ENCODE measurements at places on chromosomes 5 and 9.

GRCh38 chr9:114666851-114667250 lies 9.2 kb upstream of the TEX53 start:
- no peak for DNase-seq

- DNase-seq = no peak
These were observed 24.9 kb upstream of the ANXA6 start for GRCh38 chr5:151182524-151182900.

DNA sequence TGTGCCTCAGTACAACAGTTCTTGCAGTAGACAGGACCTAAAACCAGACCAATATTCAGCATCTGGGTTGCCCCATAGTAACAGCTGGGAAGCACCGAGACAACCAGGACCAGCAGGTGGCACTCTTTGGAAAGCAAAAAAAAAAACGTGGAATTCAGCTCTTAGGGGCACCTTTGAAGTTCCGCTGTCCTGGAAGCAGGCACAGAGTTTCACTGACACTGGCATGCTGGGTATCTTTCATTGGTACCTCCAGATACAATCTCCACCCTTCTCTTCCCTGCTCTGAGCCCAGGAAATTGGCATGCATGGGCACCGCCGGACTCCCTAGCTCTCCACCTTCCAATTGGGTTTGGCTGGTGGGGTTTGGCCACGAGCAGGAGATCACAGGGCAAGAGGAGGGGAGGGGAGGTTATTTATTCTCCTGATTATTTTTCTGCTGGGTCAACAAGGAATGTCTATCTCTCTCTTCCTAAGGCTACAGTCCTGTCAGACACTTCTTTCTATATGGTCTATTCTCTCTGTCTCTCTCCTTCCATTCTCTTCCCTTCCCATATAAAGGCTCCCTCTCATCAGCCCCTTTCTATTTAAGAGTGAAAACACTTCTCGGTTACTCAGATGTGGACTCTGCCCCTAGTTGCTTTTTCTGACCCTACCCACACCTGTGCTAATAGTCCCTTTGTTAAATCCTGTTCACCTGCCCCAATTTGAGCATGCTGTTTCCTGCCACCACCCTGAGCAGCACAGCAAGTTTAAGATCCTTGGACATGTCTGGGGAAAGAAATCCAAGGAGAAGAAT lies 1.9 kb upstream of the IDNK start:
- DNase-seq = peak; percentile 38

- DNase-seq = no peak
These were observed 24.5 kb downstream of the CAVIN4 start for GRCh38 chr9:100602342-100602801.

DNA sequence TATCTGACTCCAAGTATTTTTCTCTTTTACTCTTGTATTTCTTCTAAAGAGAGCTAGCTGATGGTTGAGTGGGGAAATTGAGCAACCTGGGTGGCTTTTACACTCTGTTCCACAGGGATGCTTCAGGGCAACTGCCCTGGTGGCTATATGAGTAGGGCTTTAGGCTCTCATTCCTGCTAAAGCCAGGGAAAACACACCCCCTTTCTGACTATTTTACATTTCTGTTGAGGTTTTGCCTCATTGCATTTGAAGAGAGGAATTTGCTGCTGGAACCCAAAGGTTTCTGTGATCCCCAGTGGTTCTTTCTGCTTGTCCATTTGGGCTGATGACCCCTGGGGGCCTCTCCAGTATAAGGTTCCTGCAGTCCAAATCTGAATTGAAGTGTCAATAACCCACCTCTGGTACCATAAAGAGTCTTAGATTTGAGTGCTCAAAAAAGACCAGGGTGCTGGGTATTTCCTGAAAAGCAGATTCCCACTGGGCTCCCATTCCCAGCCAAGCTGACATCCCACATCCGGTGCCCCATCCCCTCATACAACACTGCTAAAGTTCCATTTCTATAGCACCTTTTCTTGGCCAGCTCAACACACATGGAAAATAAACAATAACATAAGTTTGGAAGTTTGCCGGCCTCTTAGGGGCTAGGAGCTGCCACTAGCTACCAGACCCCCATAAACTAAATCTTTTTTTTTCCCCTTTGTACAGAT lies 59.5 kb downstream of the PAPPA start:
- no peak for DNase-seq

DNA sequence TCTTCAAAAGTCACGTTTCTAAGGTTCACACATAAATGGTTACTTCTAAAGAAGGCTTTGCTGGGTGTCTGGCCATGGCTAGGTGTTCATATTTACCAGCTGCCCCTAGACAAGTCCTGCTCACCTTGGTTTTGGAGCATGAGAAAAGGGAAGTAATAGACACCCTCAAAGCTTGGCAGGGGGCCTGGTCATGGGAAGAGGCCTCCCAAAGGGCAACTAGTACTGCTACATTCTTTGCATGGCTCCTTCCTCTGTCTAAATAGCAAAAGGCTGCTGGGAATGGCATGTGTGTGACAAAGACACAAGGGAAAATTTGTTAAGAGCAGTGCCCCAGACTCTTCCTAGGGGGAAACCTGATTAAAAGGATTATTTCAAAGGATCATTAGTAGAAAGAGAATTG lies 93.4 kb downstream of the NRG2 start:
- DNase-seq = no peak

DNA sequence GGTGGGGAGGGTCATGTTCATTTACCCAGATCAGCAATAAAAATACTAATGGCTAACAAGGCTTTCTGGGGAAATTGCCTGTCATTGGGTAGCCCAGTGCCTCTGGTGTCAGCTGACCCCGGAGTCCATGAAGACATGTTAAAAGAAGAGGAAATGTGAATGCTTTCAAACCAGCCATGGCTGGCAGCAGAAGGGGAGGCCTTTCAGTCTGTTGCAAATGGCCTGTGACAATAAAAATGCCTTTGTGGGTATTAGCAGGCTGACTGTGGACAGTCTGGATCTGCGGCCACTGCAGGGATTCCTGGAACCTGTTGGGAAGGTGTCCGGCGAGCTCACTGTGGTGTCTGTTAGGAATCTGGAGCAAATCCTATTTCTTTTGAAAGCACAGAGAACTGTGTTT lies 7.5 kb downstream of the ABL1 start:
- DNase-seq = no peak

GRCh38 chr5:90585337-90585986 lies 26.9 kb downstream of the ADGRV1 start:
- DNase-seq = no peak

- no peak for DNase-seq
These were observed 546.5 kb downstream of the PDE4D start for GRCh38 chr5:59346982-59347381.

DNA sequence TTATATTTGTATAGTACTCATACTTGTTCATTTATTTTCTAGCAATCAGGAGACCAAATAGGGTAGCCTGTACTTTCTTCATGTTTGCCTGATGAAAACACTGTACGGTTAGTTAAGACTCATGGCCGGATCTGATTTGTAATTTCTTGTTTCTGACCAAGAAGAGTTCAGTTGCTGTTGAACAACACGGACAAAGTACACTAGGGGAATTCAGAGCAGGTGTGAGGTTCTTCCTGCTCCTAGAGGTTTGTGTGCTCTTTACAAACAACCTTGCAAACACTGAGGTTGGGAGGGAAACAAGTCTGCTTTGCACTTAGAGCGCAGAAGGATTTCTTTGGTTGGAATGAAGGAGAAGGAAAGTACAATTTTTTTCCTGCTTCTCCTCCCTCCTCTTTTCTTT lies 69.7 kb downstream of the TRIO start:
- no peak for DNase-seq

GRCh38 chr9:131386281-131386680 lies 7.6 kb upstream of the PRRC2B start:
- DNase-seq = no peak

GRCh38 chr5:15092801-15093200 lies 221.2 kb upstream of the ANKH start:
- no peak for DNase-seq

GRCh38 chr5:22352493-22352892 lies 500.7 kb downstream of the CDH12 start:
- DNase-seq = no peak

GRCh38 chr5:53826504-53826903 lies 266.1 kb downstream of the NDUFS4 start:
- no peak for DNase-seq

- no peak for DNase-seq
These were observed 77.3 kb upstream of the PLCXD3 start for GRCh38 chr5:41587668-41588067.

GRCh38 chr5:126443374-126443851 lies 20.2 kb downstream of the GRAMD2B start:
- DNase-seq = no peak

DNA sequence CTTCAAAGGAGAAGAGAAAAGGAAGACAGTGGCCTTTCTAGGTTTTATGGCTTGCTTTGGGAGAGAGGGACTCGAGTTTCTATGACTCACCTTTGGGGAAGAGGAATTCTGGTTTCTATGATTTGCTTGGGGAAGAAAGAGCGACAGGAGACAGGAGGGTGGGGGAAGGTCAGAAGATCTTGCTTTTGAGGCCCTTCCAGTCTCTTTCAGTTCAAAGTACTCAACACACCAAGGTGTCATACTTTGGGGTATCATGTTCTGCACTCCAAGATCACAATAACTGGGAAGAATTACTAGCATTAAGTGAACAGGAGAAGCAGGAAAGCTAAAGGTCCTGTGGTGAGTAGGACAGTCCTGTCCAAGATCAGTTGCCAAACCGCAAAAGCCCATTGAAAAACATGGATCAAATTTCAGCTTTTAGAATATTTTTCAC lies 324.5 kb downstream of the ARHGEF28 start:
- no peak for DNase-seq

- DNase-seq = no peak
These were observed 52.3 kb downstream of the KIF24 start for GRCh38 chr9:34276772-34277171.

DNA sequence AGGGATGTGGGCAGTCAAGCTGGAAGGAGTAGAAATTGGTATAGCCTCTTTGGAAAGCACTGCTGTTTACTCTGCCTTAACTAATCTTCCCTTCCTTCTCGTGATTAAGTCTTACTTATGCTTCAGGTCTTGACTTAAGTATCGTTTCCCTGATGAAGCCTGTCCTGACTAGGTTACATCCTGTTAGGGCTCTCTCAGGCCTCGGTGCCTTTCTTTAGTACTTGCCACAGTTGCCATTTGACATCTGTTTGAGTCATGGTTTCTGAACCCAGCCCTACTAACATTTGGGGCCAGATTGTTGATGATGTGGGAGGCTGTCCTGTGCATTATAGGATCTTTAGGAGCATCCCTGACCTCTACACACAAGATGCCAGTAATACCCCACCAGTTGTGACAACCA lies 94.4 kb downstream of the GAPVD1 start:
- no peak for DNase-seq

DNA sequence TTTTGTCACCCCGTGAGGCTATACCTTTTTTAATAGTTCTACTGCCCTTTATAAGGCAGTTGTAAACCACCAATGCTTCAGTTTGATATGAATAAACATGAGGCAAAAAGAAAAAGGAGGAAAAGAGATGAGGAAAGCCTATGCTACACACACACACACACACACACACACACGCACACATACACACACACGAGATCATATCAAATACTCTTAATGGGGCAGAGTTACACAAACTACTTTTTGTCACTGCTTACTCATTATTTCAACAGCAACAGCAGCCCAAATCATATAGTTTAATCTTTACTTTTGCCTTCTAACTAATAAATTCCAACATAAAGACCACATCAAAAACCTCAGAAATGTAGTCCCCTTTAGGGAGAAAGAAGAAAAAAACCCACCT lies 116.8 kb upstream of the PAM start:
- no peak for DNase-seq

GRCh38 chr9:19440823-19441580 lies 32.2 kb downstream of the ACER2 start:
- DNase-seq = no peak

DNA sequence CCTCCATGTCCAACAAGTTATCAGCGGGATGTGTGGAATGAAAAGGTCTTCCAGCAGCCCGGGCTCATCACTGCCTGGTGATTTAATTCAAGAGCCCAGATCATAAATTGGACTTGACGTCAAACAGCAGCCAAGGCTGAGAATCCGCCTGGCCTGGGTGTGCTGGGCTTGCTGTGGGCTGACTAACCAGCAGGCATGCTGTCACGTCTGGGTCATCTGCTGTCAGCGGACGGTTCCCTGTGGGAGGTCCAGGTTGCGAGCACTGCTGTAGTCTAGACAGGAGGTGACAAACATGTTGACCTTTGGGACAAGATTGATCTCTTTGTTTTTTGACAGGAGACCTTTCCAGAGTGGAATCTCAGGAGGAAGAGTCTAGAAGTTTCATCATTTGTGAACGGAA lies 289.7 kb downstream of the OSTF1 start:
- DNase-seq = no peak

- no peak for DNase-seq
These were observed 196.1 kb downstream of the GAS1 start for GRCh38 chr9:86751207-86751606.

DNA sequence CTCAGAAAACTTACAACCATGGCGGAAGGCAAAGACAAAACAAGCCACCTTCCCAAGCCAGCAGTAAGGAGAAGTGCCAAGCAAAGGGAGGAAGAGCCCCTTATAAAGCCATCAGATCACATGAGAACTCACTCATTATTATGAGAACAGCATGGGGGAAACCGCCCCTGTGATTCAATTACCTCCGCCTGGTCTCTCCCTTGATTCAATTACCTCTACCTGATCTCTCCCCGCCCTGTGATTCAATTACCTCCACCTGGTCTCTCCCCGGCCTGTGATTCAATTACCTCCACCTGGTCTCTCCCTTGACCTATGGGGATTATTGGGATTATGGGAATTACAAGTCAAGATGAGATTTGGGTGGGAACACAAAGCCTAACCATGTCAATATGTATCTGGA lies 467.3 kb upstream of the FTMT start:
- no peak for DNase-seq

GRCh38 chr9:127107171-127107928 lies 15.1 kb downstream of the ANGPTL2 start:
- no peak for DNase-seq

GRCh38 chr9:19127871-19128500 lies 694 bp upstream of the PLIN2 start:
- no peak for DNase-seq

DNA sequence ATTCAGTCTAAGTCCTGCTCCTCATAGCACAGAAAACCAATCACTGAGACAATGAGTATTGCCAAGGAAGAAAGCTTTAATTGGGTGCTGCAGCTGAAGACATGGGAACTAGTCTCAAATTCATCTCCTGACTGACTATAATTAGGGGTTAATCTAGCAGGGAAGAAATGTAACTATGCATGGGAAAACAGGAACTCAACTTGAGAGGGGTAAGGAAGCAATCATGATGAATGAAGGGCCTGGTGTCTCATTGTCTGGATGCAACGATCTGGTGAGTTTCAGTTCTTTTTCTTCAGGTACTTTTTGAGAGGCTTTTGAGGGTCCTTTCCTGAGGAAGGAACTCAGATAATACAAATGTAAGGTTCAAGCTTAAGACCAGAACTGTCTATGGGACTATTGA lies 24.0 kb upstream of the OCLN start:
- no peak for DNase-seq

DNA sequence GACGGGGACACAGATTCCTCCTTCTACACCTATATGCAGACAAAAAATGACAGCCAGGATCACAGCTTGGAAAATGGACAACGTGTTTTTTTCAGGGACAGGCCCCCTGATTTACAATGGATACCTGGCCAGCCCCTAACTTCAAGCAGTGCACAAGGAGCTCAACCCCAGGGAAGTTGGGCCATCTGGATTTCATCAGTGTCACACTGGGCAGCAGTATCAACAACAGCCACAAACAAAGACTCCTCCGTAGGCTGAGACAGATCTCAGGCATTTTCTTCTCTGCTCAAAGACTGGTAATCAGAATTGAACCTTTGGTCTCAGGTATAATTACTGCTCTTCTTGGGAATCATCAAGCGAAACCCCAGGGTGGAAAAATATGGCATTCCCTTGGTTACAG lies 374.0 kb downstream of the ZNF608 start:
- DNase-seq = no peak

- no peak for DNase-seq
These were observed 108.6 kb upstream of the ERCC6L2 start for GRCh38 chr9:95766906-95767305.
